ENCODE measurements at places on chromosomes 1 and 21.

GRCh38 chr1:190274721-190275120 lies 202.9 kb downstream of the BRINP3 start:
- no peak for DNase-seq

- DNase-seq, result no peak
These were observed 6.4 kb upstream of the GSTM4 start for GRCh38 chr1:109649491-109649914.

DNA sequence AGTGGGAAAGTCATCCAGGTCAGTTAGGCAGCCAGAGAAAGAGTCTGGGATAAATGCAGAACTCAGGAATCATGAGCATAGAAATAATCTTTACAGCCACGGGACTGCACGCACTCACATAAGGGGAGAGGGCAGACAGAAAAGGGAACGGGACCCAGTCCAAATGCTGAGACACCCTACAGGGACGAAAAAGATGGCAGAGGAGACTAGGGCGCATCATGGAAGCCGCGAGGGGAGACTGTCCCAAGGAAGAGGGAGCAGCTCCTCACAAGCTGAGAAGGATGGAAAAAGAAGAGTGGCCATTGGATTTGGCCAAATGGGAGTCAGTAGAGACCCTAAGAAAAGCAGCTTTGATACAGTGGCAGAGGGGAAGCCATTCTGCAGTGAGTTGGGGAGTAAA lies 102.9 kb upstream of the TLR5 start:
- DNase-seq, result no peak

- no peak for DNase-seq
These were observed 37.1 kb downstream of the SLC30A1 start for GRCh38 chr1:211541720-211542477.

- no peak for DNase-seq
These were observed 91.6 kb downstream of the RGS7 start for GRCh38 chr1:241265428-241265827.

GRCh38 chr1:28078262-28078661 lies 10.1 kb downstream of the EYA3 start:
- DNase-seq, result no peak

- no peak for DNase-seq
These were observed 139.6 kb upstream of the WNT4 start for GRCh38 chr1:22282364-22282995.

GRCh38 chr1:36984675-36985074 lies 49.6 kb downstream of the GRIK3 start:
- DNase-seq, result no peak

DNA sequence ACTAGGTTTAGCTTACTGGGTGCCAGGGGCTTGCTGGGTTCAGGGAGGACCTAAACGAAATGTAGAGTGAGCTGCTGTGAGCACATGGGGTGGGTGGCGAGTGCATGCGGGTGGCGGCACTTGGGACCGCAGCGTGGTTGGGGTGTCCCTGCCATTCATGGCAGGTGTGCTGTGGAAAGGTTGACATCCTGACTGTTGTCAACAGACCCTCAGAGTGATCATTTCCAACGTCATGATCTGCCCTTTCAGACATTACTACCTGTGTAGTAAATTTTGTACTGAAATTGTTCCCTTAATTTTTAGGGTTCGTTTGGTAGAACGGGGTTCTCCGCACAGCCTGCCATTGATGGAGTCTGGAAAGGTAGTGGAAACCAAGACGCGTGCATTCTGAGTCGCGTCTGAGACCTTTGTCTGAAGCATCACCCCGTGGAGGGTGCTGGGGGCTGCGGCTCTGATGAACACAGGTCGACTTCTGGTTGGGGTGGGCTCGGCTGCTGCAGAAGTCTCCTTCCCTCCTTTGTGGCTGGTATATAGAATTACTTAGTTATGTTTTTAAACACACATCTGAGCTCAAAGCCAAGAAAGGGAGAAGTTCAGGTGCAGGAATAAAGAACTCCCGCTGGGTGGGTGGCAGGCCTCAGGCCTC lies 43.3 kb downstream of the S100B start:
- no peak for DNase-seq

DNA sequence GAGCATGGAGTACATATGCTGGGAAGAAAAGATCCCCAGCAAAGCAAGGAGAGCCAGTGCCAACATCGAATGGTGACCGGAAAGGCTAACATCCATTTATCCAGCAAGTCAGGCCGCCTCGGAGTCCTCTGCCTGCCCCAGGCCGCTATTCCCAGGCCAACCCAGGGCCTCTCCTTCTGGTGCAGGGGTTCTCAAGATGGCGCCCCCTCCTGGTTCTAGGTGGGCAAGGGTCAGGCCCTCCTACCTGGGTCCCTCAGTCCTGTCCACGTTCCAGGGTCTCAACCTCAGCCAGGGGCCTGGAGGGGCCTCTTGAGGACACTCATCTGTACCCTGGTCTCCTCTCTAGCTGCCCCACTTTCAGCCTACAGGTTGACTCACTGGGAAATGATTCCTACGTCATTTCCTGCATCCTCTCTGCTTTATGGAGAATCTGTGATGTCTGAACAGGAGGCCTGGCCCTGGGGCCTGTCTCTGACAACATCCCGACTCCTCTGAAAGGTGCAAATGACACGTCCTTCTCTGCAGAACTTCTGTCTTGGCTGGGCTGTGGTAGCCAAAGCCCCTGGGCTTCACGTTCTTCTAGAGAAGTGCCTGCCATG lies 145.3 kb downstream of the PSMG1 start:
- DNase-seq, result no peak

- no peak for DNase-seq
These were observed 85.2 kb downstream of the LACTBL1 start for GRCh38 chr1:22887491-22887890.

DNA sequence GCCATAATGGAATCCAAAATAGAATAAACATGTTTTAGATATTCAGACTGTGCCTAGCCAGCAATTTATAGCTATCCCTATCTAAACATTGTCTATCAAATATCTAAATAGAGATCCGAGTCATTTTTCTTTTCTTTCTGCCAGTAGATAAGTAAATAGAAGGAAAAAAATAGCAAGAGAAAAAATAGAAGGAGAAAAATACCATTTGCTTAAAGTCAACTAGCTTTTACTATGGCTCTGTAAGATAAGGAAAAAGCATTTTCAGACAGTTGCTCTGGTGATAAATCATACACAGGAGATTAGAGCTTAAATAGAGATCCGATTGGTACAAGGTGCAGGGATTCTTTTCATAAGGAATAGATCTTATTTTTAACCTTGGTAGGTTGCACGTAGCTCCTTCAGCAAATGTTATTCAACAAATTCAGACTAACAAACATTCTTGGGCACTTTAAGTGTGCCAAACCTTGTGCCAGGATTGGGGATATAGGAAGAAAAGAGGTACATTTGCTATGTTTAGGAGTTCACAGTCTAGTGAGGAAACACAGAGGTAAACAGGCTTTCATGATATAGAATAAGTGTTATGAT lies 70.1 kb upstream of the CCDC190 start:
- no peak for DNase-seq

DNA sequence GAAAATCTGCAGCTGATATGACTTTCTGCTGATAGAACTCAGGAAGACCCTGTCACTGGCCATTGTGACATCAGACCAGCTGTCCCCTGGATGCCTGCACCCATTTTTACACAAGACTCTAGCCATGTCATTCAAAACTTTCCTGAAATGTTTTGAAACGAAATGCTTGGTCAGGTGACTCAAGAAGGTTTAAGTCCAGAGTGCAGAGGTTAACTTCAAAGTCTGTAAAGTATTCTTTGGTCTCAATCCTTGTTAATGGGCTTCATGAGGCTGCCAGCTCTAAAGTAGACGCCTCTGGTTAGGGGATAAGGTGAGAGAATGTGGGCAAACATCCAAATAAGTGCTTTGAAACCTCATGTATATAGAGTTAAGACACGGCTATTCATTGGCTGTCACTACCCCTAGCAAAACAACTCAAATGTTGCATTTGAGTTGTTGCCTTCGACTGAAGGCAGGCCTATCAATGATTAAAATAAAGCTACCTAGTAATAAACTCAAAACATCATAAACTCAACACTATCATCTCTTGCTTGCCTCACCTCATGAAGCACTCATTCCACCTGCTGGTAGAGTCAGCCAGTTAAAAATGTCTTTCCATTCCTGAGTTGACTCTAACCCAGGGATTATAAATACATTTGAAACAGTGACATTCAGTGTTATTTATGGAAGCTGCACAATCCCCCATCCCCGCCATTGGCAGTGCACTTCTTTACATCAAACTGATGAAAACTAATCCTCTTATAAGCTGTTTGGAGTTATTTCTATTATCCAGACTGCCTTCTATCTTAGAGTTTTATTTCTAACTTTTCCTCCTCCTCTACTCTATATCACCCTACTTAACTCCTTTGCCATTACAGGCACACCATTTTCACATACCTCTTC lies 26.0 kb downstream of the RABIF start:
- DNase-seq, result no peak

DNA sequence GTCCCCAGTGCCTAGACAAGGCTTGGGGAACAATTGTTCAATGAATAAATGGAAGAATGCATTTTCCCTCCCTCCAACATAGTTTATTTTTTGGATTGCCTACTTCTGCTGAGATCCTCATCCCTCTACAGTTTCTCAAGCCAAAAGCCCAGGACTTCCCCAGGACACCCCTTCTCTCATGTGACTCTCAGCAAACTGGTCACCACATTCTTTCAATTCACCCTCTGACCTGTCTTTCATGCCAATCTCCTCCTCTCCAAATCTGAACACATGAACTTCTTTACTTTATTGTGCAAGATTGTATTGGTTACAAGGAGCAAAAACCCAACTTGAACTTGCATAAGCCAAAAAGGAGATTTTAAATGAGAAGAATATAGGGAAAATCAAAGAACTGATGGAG lies 103.2 kb upstream of the JUN start:
- DNase-seq, result no peak

GRCh38 chr1:241767737-241768136 lies 80.3 kb upstream of the EXO1 start:
- DNase-seq, result no peak

DNA sequence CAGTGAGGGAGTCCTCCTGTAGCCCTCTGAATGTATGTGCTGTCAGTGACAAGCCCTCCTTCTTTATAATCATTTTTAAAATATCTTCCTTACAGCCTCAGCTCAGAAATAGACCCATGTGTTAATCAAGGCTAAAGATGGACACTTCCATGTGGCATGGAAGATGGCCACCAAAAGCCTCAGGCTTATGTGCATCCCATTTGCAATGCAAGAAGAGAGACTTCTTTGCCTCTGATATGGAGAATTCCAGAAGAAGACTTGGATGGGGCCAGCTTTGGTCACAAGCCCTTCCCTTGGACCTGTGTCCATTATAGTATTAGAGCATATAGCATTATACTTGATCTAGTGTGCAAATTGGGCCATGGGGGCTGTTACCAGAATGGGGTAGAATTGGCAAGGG lies 18.5 kb downstream of the CCDC185 start:
- no peak for DNase-seq

- DNase-seq, result no peak
These were observed at the start of gene KRTAP13-3 for GRCh38 chr21:30425826-30426225. Gene KRTAP13-3 (minus strand): TSS chr21:30425926. CDS start chr21:30425912, 14 bp downstream.

GRCh38 chr21:41951876-41952567 lies 1.8 kb downstream of the C2CD2 start:
- DNase-seq, result no peak

DNA sequence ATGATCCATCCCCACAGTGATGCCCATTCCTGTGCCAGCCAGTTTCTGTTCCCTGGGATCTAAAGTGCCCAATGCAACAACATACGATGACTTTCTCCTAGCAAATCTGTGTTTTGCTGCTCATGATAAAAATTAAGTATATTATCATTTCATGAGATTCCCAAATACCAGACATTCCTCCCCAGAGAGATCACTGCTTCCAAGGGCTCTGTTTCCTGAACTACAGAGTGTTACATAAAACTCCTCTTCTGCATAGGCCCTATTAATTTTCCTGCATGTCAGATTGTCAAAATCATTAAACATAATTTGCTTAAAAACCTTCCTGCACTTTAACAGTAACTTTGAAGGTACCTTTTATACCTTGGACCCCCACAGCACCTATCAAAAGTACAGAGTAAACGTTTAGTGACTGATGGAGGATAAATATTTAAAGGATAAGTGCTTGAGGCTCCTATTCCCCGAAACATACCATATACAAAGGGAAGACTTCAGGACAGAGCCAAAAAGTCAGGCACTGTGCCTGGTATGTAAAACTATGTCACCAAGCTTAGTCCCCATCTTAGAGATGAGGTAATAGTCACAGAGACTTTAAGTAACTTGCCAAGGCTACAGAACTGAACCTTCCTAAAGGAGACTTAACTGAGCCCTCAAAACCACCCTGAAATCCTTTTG lies 50.2 kb downstream of the SLC25A24 start:
- no peak for DNase-seq

DNA sequence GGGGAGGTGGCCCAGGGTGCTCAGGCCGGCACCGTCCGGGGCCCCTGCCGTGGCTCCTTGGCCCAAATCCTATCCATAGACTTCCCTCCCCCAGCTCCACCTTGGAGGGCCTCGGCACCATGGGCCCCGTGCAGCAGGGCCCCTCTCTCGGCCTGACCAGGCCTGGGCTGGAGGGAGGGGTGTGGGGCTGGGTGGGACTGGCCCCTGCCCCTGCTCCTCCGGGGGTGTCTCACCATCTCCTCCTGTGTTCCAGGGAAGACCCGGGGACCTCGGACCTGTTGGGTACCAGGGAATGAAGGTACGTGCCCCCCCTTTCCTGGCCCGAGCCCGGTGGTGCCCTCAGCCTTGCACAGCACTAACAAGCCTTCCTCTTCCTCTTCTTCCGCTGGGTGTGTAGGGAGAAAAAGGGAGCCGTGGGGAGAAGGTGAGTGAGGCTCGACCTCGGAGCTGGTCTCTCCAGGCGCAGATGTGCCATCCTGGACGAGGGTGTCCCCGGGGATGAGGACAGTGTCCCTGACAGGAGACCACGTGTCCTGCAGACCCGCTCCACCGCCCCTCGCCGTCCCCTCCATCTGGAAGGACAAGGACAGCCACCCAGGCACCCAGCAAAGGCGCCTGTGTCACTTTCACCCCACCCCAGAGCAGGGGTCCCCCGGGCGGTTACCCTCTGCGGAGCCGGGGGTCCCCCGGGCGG lies 7.9 kb downstream of the COL6A1 start:
- DNase-seq, result no peak

DNA sequence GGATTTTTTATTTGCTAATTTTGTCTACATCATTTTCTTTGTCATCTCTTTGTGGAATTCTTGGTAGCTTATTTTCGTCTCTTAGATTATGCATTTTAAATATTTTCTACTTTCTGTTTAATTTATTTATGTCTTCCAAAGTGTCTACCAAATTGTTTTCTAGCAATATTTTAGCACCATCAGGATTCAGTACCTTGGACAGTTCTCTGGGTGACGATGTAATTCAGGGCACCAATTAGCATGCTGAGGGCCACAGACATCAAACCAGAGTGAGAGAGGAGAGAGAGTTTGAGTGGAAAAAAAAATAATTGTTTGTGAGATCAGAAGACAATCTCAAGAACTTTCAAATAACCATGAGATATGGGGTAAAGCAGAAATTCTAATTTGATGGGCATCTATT lies 169.8 kb upstream of the CXADR start:
- DNase-seq, result no peak

DNA sequence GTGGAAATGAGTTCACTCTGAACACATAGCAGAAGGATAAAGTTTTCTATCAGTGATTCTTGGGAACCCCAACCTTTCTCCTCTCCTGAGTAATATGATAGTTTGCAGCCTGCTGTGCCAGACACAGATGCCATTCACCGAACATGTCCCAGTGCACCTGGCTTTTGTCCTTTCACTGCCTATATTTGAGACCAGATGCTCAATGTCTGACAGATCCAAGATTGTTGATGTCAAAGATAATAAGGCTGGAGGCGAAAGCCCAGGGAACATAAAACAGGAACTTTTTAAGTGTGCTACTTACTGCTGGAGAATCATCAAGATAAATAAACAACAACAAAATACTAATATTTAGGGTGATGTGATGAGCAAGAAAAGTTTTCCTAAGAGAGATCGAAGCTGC lies 139.3 kb downstream of the TIAM1 start:
- DNase-seq, result no peak

- DNase-seq, result no peak
These were observed 163.2 kb upstream of the HMCN1 start for GRCh38 chr1:185570962-185571361.
